ENCODE measurements at places on chromosomes 2 and 18. TPM values are rescaled to one million over a fixed set of nuclear protein-coding genes. Genes with fewer than 3 reads are reported as not detected.

INHA gene
- total RNA-seq = 1.2 TPM

ANKAR gene
- 31.5 TPM for total RNA-seq

MRO gene
- total RNA-seq = 6.3 TPM

PRKAG3 gene
- total RNA-seq = 0.28 TPM

EML6 gene
- total RNA-seq = 0.81 TPM

FZD7 gene
- 14.4 TPM for total RNA-seq

SMC6 gene
- total RNA-seq = 13.4 TPM

SKA1 gene
- total RNA-seq = not detected

MC5R gene
- not detected for total RNA-seq

REG3G gene
- total RNA-seq = not detected

MALT1 gene
- total RNA-seq = 17.7 TPM

MCEE gene
- total RNA-seq = 10.6 TPM

XIRP2 gene
- not detected for total RNA-seq

FMNL2 gene
- total RNA-seq = 30.6 TPM

COPS9 gene
- total RNA-seq = 115 TPM

GATA6 gene
- 92.8 TPM for total RNA-seq

RAX gene
- not detected for total RNA-seq

TRMT61B gene
- total RNA-seq = 13.6 TPM

WDR7 gene
- total RNA-seq = 33.2 TPM

TTLL4 gene
- total RNA-seq = 24.1 TPM

ALPP gene
- total RNA-seq = not detected

IWS1 gene
- total RNA-seq = 43.2 TPM

ICA1L gene
- 13.7 TPM for total RNA-seq

PLCD4 gene
- 8.3 TPM for total RNA-seq

LIMS2 gene
- total RNA-seq = 177 TPM

ARHGEF4 gene
- 6.5 TPM for total RNA-seq

KCNS3 gene
- total RNA-seq = 30.3 TPM

REG3A gene
- 2.8 TPM for total RNA-seq

CXCR4 gene
- 42.2 TPM for total RNA-seq

CLEC4F gene
- total RNA-seq = 0.54 TPM

ACKR3 gene
- total RNA-seq = 68.9 TPM

RGPD3 gene
- total RNA-seq = 0.27 TPM

POLE4 gene
- 12.8 TPM for total RNA-seq

SLC4A5 gene
- total RNA-seq = 2.2 TPM

CRYGC gene
- total RNA-seq = not detected

MOGAT1 gene
- total RNA-seq = not detected

MDH1B gene
- total RNA-seq = not detected

NT5DC4 gene
- total RNA-seq = not detected

TCF23 gene
- not detected for total RNA-seq

NRP2 gene
- 73.5 TPM for total RNA-seq

HIBCH gene
- 31.4 TPM for total RNA-seq

RNF152 gene
- total RNA-seq = 30.5 TPM

DSEL gene
- 38.5 TPM for total RNA-seq

All from thoracic aorta (tissue), 2 donors.